ENCODE measurements at places on chromosomes 3 and 15.

GRCh38 chr3:16480861-16481545 is 32.5 kb downstream of the RFTN1 start:
- DNase-seq, result no peak

GRCh38 chr15:100761290-100761935 is 118.2 kb upstream of the ALDH1A3 start:
- no peak for DNase-seq

GRCh38 chr15:90531147-90531546 is 1.4 kb downstream of the CRTC3 start:
- no peak for DNase-seq

DNA sequence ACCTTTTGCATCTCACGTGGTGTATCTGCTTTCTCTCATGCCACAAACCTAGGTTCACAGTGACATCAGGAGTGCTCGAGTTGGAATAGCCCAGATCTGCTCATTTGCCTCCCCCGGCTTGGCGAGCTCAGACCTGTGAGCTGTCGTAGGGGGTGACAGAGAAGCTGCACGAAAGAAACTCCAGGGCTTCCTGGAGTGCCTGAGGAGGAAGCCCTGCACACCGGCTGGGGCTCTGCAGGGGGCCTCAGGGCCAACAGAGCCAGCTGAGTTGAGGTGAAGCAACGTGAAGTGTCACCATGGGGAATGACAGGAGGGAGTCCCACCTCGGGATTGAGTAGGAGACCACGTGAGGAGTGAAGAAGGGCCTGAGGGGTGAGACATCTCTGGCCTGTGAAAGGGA is 62.5 kb downstream of the RPN1 start:
- DNase-seq, result no peak

DNA sequence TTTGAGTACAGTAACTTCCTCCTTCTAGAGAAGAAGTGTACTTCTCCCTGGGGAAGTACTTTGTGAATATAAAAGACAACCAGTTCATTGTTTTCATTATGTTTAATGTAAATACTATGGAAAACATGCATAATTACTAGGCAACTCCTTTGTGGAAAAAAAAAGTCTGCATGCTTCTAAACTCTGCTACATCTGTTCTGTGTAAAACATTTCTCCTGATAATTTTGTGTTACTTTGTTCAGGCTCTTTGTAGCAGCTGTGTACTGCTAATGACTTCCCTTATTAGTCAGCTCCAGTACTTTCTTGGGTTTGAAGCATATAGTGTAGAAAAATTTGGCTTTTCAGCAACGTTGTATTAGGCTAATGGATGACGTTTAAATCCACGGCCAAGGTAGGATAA is 111.6 kb downstream of the FEZF2 start:
- no peak for DNase-seq

- no peak for DNase-seq
Observed at GRCh38 chr3:87209111-87209510, 18.0 kb upstream of the CHMP2B start.

GRCh38 chr3:106588739-106589138 is 719.9 kb upstream of the CBLB start:
- no peak for DNase-seq

DNA sequence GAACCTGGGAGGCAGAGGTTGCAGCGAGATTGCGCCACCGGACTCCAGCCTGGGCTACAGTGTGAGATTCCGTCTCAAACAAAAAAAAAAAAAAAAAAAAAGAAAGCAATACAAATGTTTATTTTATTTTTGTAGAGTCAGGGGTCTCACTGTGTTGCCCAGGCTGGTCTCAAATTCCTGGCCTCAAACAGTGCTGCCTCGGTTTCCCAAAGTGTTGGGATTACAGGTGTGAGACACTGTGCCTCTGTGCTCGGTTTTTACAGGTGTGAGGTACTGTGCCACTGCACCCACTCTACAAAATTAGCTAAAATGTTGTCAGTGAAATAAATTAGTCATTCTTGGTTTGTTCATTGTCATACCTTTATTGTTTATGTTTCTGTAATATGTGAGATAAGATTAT is 5.5 kb downstream of the PIAS1 start:
- no peak for DNase-seq

GRCh38 chr15:52180196-52180835 is 10.9 kb downstream of the GNB5 start:
- no peak for DNase-seq

- no peak for DNase-seq
Observed at GRCh38 chr3:121545049-121545573, 677 bp downstream of the POLQ start.

DNA sequence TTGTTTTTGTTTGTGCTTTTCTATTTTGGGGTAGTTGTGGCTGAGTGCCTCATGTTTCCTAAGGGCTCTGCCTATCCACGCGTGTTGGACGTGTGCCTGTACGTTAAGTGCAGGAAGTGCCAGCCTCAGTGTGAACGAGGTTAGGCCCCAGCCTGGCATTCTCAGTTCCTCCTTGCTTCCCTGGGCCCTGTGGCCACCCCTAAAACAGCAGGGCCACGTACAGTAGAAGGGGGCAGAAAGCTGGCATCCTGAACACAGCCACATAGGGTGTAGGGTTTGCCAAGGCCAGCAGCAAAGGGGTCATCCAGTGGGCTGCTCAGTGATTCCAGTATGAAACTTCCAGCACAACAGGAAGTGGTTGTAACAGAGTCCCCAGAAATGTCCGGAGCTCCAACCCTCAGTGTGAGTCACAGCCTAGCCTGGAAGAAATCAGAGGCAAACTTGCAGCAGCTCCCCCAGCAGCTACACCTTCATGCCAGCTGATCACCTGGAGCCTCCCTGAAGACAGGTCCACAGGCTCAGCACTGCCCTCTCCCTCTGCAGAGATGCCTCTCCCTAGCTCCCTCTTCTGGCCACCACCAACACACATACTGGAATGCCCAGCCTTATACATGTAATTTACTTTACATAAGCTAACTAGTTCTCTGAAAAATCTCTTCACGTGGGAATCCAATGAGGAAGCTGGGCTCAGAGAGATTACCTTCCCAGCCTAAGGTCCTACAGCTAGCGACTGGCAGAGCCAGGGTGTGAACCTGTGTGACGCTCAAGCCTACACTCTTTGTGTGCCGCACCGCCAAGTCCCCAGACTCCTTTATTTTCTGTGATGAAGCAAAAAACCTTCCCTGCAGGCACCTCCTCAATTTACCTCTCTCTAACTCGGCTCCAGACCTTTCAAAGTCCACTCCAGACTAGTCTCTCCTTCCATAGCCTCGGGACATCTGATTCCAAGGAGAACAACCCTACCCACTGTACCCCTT is 26.6 kb downstream of the ILDR1 start:
- no peak for DNase-seq

Measured in stimulated activated CD4-positive, alpha-beta T cell treated with anti-CD3 and anti-CD28 coated beads, Interleukin-1b, Interleukin-23, amount 100 ng/mL, for 24 hours (primary cell).